ENCODE measurements at places on chromosomes 5 and 9.

- no peak for DNase-seq
Measured at GRCh38 chr9:116673375-116673774, 13.7 kb upstream of the TRIM32 start.

DNA sequence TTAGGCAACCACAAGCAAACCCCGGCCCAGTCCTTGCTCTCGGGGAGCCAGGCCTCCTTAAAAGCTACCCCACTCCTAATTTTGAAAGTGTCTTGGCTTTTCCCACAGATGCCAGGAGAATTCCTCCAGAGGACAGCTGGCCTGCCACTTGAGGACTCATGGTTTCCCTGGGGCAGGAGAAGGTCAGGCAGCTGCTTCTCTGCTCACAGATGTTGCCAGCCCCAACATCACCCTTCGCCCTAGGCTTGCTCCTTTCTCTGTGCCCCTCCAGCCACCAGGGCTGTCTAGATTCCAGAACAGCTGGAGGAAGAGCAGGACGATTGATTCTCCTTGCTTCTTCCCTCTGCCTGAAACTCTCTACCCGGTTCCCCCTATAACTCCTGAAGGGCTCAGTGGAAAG, 8.5 kb downstream of the GGTA1 start:
- DNase-seq = no peak

- no peak for DNase-seq
Measured at GRCh38 chr5:72651779-72652178, 144.6 kb upstream of the ZNF366 start.

DNA sequence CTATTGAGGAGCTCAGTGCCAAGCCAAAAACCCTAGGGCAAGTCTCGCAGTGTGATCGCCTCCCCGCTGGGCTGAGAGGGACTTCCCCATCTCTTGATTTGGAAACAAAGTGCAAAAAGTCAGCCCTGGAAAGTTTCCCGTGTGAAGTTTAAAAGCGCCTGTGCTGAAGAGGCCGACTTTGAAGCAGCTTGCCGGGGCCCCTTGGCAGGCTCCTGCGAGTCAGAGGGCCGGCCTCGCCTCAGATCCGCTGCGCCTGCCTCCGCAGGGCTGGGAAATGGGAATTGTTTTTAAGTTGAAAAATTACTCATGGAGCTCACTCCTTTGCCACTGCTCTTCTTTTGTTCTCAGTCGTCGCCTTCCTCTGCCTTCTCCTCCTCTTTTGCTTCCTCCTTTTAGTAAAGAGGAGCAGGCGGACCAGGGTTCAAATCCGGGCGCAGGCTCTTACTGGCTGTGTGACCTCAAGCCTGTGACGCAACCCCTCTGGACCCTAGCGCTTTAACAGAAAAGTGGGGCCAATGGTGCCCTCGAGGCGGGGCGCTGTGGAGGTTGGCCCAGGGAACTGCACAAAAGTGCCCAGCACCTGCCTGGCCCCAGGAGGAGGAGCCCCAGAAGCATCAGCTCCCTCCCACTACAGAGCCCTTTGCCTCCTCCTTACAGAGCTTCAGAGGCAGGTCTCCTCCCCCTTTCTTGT, 14.7 kb upstream of the LHX2 start:
- DNase-seq = no peak

- no peak for DNase-seq
Measured at GRCh38 chr5:124060413-124061067, 548.6 kb downstream of the CSNK1G3 start.

GRCh38 chr5:177445052-177445916, 1.3 kb upstream of the PRR7 start:
- no peak for DNase-seq

GRCh38 chr5:104189909-104190308, 627.3 kb upstream of the NUDT12 start:
- DNase-seq = no peak

- peak; percentile 98 for DNase-seq
Measured at GRCh38 chr9:32526041-32526706, at the start of gene RIGI. Gene RIGI (minus strand): TSS chr9:32526196. CDS start chr9:32526166, 30 bp downstream.

DNA sequence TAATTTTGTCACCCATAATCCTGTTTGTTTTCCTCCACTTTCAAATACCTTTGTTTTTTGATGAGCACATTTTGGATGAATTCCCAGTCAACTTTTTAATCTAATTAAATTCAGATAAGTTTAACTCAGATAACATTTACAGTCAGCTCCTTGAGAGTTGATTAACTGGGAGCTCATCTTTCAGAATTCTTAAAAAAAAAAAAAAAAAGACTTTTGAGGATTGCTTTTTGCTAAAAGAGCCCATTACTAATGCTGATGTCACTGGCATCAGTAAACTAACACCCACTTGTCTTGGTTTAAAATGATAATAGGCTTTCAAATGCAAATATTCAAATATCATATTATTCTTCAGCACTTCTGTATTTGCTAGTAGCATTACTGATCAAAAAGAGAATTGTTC, 47.1 kb upstream of the NFIB start:
- no peak for DNase-seq

DNA sequence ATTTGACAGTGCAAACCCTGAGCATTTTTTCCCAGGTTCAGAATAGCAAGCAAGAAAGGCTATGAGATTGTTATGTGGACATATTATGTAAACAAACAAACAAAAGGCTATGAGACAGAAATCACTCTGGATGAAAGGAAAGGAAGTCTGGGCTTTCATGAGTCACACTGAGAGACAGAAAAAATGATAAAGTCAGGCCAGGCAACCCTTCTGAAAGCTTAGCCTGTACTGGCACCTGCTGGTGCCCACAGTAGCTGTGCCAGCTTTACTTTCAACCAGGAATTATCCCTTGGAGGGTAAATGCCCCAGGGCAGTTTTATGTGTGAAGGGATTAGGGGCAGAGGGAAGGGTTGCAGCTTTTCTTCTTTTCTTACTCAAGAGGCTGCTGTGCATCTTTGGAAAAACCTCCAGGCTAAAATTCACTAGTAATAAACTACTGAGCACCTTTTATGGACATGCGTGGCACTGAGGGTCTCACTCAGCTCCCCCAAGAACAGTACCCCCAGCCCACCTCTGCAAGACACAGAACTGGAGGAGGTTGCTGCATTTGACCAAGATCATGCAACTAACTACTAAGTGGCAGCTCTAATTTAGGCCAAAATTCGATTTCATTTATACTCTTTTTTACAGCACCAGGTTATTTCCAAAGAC, 41.7 kb downstream of the ACTL7B start:
- DNase-seq = no peak

- no peak for DNase-seq
Measured at GRCh38 chr5:2761921-2762488, 10.5 kb upstream of the IRX2 start.

DNA sequence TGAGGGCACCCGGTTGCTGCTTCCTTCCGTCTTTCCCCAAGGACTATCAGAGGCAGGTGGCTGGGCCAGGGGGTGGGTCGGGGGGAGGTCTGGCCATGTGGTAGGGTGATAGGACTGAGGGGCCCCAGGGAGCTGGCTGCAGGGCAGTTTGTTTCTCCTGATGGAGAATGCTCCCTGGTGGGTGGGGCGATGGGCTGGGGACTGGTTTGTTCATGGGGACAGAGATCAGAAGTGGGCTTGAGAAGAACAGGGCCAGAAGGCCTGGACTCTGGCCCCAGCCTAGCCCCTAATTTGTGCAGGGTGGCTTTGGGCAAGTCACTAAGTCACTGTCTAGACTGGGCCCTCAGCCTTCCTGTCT, 117.4 kb downstream of the RGS3 start:
- no peak for DNase-seq

DNA sequence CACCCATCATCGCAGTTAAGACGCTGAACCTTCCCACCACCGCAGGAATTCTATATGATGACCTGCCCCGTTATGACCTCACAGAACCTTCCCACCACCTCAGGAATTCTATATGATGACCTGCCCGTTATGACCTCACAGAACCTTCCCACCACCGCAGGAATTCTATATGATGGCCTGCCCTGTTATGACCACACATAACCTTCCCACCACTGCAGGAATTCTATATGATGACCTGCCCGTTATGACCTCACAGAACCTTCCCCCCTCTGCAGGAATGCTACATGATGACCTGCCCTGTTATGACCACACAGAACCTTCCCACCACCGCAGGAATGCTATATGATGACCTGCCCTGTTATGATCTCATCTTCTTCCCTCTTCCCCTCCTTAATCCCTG, 64.3 kb downstream of the IRX1 start:
- no peak for DNase-seq

- no peak for DNase-seq
Measured at GRCh38 chr5:168697034-168697720, 118.0 kb upstream of the PANK3 start.

DNA sequence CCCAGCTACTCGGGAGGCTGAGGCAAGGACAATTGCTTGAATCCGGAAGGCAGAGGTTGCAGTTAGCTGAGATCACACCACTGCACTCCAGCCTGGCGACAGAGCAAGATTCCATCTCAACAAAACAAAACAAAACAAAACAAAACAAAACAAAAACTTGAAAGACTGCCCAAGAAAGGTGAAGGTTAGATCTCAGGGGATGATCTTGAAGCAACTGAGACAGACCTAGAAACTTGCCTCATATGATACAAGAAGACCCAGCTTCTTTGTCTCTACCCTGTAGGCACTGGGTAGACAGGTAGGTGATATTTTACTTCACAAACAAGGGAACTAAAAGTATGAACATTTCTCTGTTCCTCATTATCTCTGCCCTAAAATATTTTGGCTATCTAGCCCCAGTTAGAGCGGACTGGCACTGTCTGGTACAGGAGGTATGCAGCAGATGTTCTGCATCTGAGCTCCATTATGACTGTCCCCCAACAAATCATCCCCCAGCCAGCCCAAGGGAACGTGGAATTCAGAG, 26.3 kb upstream of the SHOC1 start:
- no peak for DNase-seq

GRCh38 chr9:77939149-77939668, 92.4 kb downstream of the GNAQ start:
- DNase-seq = no peak

- no peak for DNase-seq
Measured at GRCh38 chr9:123445116-123445515, 89.1 kb downstream of the CRB2 start.

- no peak for DNase-seq
Measured at GRCh38 chr9:3125602-3126405, 281.9 kb upstream of the PUM3 start.

DNA sequence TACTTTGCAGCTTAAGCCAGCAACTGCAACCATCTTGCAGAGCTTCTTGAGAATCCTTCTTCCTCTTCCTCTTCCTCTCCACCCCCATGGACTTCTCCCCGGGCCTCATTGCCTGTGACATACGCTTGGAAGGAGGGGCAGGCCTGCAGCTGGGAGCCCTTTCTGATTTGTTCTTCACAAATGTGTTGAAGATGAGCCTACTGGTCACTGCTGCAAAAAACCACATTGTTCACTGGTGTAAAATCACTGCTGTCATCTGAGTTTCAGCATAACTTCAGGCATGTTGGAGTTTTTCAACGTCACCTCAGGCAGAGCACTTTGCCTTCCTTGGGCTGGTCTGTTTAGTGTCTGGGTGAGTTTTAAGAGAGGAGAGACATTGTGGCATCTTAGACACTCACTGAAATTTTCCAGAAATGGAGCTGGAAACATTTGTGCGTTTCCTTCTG, 7.9 kb downstream of the TJP2 start:
- DNase-seq = no peak

- DNase-seq = no peak
Measured at GRCh38 chr5:11514705-11515432, 389.4 kb downstream of the CTNND2 start.

- no peak for DNase-seq
Measured at GRCh38 chr5:154562244-154562880, 84.3 kb upstream of the HAND1 start.

GRCh38 chr5:100900796-100901781, 2.0 kb downstream of the ST8SIA4 start:
- DNase-seq = peak; percentile 73

GRCh38 chr9:120485788-120486187, 94.2 kb downstream of the CDK5RAP2 start:
- no peak for DNase-seq

DNA sequence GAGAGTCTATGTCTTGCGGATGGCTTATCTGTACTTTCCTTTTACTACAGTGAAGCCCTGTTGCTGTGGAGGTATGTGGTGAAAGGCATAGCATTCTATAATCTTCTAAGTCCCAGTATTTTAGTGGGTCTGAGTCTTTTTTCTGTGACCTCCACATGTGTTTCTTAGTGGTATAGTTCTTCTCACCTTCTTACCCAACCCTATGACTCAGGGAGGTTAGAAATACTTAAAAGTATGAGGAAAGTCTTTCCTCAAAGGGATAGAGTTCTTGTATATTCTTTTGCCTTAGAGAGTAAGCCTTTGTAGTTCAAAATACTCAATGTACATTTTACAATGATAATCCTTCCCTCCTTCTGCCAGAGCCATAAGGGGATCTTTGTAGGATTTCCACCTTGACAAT, 621.9 kb upstream of the CTNND2 start:
- DNase-seq = no peak

DNA sequence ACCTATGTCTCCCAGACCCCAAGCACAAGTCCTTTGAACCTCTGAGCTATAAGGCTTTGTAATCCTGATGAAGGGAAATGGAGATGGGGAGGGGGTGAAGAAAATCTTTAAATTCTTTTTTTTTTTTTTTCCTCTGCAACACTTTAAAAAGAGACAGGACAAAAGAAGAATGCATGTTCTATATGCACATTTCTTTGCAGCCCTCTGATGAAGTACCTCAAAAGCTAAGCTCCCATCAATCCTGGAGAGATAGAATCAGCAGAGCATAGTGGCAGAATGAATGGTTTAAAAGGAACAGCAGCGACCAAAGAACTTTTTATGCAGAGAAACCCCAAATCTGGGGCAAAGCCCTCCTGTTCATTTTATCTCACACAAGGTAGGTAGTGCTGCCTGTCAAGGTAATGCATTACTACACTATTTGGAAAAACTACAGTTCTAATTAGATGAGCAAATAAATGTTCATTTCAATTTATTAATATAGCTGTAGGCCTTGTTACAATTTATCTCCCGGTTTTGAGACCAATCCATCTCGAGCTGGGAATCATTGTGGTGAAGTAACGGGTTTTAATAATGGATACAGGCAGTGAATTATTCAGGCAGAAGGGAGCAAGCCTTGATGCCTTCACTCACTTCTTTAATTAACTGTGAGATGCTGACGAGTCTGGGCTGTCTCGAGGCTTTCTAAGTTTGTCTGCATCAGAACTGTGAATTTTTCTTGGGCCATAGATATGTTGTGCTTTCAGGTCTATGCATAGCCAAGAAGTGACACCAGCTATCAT, 173.5 kb upstream of the ZNF608 start:
- DNase-seq = no peak

GRCh38 chr5:13606051-13606450, 338.4 kb downstream of the DNAH5 start:
- no peak for DNase-seq

- DNase-seq = peak; percentile 63
Measured at GRCh38 chr5:177431317-177432142, 5.1 kb downstream of the GRK6 start.

- DNase-seq = no peak
Measured at GRCh38 chr9:132896906-132897305, 18.2 kb downstream of the SPACA9 start.

- DNase-seq = no peak
Measured at GRCh38 chr5:27906931-27907601, 868.7 kb upstream of the CDH9 start.

DNA sequence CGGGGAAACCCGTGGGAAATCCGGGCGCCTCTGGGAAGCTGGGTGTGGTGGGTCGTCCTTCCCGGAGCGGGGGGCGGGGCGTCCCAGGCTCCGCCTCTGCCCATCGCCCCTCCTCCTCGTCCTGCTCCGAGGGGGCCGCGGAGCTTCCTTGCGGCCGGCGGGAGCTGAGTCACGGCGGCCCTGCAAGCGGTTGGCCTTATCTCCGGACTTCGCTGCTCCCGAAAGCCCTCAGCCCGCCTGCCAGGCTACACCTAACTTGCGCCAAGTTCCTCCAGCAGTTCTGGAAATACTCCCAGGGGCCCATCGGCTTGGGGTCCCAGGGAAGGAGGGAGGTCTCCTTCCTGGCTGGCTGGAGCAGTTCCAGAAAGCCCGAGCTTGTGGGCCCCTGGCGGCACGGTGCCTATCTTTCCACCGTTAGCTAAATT, 54.1 kb upstream of the CDKN2AIPNL start:
- peak; percentile 93 for DNase-seq
